Left ventricle myocardium inferior (tissue), 1 donor: ENCODE measurements at places on chromosomes 11 and 22.

DNA sequence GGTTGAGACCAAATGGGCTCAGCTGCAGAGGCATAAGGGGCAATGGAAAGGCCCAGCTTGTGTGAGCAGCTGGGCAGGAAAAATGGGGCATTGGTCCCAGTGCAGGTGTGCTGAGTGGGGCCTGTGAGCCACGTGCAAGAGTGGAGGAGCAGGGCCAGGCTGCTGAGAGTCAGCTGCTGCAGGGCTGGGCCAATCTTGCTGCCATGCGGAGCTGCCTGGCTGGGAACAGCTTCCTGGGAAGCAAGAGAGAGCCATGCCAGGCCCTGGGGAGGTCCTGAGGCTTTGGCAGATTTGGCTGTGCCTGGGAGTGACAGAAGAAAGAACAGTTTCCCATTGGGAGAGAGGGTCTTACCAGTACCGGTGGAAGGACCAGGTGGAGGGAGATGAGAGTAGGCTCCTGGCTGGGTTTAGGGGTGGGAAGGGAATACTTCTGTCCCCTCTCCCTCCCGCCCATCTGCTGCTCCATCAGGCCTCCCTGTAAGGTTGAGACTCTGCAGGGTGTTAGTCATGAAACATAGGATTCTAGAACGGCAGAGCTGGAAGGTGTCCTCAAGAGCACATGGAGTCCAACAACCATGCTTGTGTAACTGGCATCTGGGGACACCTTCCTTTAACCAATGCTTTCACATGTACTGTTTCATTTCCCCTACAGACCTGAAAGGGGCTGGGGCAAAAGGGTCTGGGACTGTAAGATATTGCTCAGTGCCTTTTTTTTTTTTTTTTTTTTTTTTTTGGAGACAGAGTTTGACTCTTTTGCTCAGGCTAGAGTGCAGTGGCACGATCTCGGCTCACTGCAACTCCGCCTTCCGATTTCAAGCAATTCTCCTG, 10.4 kb downstream of the SEPTIN3 start:
- no peak for DNase-seq
- H3K36me3 ChIP-seq: no peaks in the 10 kb centered on the region
- no peak overlapping the region for H3K27ac ChIP-seq
- no peak overlapping the region for H3K4me3 ChIP-seq

DNA sequence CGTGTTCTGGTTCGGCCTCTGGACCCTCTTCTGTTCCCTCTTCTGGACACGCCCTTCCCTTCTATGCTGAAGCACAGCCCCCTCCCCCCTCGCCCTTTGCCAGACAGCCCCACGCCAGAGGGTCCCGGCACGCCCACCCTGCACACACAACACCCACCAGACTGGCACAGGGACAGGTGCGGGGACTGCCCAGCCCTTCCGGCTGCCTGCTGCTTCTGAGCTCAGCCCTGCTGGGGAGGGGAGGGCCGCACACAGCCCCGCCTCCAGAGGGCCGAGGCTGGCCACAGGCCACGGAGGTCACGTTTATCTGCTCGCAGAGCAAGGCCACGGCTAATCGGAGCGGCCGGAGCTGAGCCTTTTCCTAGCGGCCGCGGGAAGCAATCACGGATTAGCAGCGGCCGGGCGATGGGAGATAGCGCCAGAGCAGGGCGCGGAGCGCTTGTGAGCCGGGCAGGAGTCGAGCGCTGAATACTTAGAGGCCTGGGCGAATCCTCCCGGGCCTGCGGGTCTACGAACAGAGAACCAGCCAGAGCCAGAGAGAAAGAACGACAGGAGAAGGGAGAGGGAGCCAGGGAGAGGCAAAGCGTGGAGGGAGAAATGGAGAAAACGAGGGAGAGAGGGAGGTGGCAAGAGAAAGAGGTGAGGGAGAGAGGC, 21.5 kb downstream of the OTUB1 start:
- H3K27ac ChIP-seq: peak overlapping the region; percentile 64
- H3K36me3 ChIP-seq: no peaks in the 10 kb centered on the region
- H3K4me1 ChIP-seq: peaks cover 27% of the 10 kb centered on the region
- peak overlapping the region; percentile 62 for H3K4me3 ChIP-seq

DNA sequence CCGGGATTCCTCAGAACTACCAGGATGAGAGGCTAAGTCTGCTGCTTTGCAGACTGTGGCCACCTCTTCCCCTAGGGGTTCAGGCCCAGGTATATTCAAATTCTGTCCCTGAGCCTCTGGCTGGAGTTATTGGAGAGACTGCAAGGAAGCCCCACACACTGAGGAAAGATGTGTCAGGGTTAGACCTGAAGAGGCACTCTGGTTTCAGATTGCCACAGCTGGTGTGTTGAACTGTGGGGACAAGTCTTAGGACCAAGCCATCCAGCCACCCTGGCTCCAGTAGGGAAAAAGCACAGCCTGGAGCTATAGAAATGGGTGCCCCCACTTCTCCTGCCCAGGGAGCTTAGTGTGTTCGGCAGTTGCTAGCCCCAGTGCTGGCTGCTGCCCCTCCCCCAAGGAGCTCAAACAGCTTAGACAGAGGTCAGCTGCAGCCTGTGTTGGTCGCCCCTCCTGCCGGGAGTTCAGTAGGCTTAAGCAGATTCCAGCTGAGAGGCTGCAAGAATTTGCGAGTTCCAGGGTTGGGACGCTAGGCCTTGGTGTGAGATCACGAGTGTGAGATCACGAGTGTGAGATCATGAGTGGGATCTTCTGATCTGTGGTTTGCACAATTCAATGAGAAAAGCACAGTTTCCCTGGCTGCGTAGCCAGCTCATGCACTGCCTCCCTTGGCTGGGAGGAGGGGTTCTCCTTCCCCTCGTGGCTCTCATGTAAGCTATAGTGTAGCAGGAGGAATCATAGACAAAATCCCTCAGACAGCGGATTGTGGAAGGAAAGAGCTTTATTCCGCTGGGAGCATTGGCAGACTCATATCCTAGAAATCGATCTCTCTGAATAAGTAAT, 552.1 kb upstream of the CHORDC1 start:
- no peaks in the 10 kb centered on the region for H3K4me1 ChIP-seq
- no peaks in the 10 kb centered on the region for H3K36me3 ChIP-seq
- H3K27me3 ChIP-seq: no peaks in the 10 kb centered on the region
- H3K4me3 ChIP-seq: no peak overlapping the region
- H3K27ac ChIP-seq: no peak overlapping the region

DNA sequence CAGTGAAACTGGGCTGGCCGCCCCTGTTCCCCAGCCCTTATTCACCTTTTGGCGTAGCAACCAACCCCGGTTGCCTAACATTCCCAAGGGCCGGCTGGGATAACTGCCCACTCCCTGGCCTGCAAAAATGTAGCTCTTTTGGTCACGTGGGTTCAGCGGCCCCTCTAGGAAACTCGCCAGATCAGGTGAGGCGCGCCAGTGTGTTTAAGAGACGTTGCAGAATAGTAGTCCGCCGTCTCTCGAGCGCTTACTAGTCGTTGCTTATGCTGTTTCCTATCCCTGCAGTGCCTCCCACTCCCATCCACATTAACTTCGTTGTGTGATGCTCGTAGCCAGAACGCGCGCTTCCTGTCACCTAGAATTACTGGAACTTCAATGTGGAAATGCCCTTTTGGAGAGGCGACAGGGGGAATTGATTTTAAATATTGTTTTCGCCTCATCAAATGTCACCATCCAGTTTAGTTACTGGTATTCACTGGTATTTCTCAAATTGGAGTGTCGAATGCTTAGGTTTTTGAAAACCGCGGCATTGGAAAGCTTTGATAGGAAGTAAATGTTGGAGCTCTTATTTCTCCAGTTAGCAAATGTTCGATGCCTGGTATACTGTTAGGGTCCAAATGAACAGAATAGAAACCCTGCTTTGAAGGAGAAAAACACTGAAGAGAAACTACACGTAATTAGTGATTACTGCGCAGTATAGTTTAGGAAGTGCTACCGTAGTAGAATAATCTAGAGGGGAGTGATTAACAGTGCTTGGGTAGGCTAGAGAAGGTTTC, 823 bp downstream of the CEP57 start:
- H3K36me3 ChIP-seq: peaks cover 16% of the 10 kb centered on the region
- peak; percentile 43 for DNase-seq
- peak overlapping the region; percentile 87 for H3K4me3 ChIP-seq
- peak overlapping the region; percentile 98 for H3K27ac ChIP-seq
- H3K4me1 ChIP-seq: peaks cover 50% of the 10 kb centered on the region

GRCh38 chr22:26431261-26431995, 2.4 kb downstream of the ASPHD2 start:
- peaks cover 12% of the 10 kb centered on the region for H3K4me1 ChIP-seq
- DNase-seq: no peak
- H3K36me3 ChIP-seq: no peaks in the 10 kb centered on the region

- no peak overlapping the region for H3K4me3 ChIP-seq
- peak overlapping the region; percentile 88 for H3K27ac ChIP-seq
- peaks cover 24% of the 10 kb centered on the region for H3K36me3 ChIP-seq
- peak; percentile 39 for DNase-seq
- H3K27me3 ChIP-seq: no peaks in the 10 kb centered on the region
These were observed 35.7 kb upstream of the LRRC10B start for GRCh38 chr11:61472868-61473267.

DNA sequence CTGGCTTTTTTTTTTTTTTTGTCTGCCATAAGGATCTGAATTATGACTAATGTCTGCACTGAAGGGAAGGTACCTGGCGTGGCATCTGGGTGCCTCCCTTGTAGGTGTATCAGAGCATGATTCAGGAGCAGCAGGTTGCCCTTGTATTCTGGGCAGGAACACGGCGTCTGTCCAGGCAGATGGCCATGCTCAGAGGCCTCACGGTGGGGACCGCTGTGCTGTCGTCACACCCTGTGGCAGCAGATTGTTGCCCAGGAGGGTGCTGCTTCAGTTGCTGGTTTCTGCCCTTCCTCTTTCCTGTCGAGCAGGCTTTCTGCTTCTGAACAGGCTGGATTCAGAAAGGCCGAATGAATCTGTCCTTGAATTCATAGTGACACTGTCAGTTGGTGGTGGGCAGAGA, 11.0 kb downstream of the ZNRF3 start:
- H3K27me3 ChIP-seq: no peaks in the 10 kb centered on the region
- no peaks in the 10 kb centered on the region for H3K36me3 ChIP-seq
- no peak overlapping the region for H3K4me3 ChIP-seq
- peaks cover 50% of the 10 kb centered on the region for H3K4me1 ChIP-seq

- peaks cover 70% of the 10 kb centered on the region for H3K27me3 ChIP-seq
- no peak overlapping the region for H3K4me3 ChIP-seq
- no peak for DNase-seq
- H3K36me3 ChIP-seq: no peaks in the 10 kb centered on the region
- no peak overlapping the region for H3K27ac ChIP-seq
These were observed 19.2 kb upstream of the TMPRSS6 start for GRCh38 chr22:37128555-37129281.

DNA sequence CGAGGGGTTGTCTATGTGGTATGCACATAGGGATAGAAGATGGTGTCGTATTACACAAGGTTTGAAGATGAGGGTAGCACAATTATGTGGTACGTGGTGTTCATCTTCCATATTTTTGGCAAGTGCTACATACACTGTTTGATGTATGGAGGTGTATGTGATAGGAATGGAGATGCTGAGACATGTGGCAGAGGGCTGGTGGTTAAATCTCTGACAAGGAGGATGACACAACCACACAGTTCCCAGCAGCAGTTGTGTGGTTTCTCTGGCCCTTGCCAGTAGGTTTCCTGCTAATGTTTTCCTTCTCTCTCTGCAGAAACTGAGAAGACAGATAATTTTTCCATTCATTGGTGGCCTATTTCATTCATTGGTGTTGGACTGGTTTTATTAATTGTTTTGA, 17.0 kb downstream of the NCR3LG1 start:
- no peak for DNase-seq
- H3K4me3 ChIP-seq: no peak overlapping the region
- no peaks in the 10 kb centered on the region for H3K27me3 ChIP-seq
- no peaks in the 10 kb centered on the region for H3K4me1 ChIP-seq
- H3K27ac ChIP-seq: no peak overlapping the region
- H3K36me3 ChIP-seq: peaks cover 63% of the 10 kb centered on the region

- H3K4me3 ChIP-seq: no peak overlapping the region
- H3K4me1 ChIP-seq: peaks cover 53% of the 10 kb centered on the region
- no peaks in the 10 kb centered on the region for H3K36me3 ChIP-seq
- peaks cover 100% of the 10 kb centered on the region for H3K27me3 ChIP-seq
- DNase-seq: no peak
These were observed 3.1 kb downstream of the ALX4 start for GRCh38 chr11:44306918-44307244.

DNA sequence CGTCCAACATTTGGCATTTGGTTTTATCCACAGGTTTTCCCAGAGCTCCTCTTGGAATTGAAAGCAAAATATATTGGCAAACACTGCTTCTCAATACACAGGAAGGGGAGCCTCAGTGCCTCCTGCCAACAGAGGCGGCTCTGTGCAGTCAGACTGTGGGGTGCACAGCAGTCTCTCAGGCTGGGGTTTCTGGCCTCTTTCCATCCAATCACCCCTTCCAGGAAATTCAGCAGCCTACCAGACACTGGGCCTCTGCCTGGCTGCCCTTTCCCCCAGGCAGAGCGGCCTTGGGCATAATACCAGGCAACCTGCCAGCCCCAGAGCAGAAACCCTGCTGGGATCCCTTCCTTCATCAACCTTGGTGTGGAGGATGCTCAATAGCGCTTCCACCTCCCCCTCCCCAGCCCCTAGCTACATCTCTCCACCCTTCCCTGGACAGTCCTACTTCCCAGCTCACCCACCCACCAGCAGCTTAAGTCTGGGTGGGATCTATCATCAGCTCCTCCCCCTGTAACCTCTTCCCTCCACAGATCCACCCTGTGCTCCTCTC, 17.8 kb upstream of the RAPSN start:
- peak overlapping the region; percentile 76 for H3K27ac ChIP-seq
- DNase-seq: peak; percentile 23
- peaks cover 53% of the 10 kb centered on the region for H3K4me1 ChIP-seq
- peak overlapping the region; percentile 37 for H3K4me3 ChIP-seq

DNA sequence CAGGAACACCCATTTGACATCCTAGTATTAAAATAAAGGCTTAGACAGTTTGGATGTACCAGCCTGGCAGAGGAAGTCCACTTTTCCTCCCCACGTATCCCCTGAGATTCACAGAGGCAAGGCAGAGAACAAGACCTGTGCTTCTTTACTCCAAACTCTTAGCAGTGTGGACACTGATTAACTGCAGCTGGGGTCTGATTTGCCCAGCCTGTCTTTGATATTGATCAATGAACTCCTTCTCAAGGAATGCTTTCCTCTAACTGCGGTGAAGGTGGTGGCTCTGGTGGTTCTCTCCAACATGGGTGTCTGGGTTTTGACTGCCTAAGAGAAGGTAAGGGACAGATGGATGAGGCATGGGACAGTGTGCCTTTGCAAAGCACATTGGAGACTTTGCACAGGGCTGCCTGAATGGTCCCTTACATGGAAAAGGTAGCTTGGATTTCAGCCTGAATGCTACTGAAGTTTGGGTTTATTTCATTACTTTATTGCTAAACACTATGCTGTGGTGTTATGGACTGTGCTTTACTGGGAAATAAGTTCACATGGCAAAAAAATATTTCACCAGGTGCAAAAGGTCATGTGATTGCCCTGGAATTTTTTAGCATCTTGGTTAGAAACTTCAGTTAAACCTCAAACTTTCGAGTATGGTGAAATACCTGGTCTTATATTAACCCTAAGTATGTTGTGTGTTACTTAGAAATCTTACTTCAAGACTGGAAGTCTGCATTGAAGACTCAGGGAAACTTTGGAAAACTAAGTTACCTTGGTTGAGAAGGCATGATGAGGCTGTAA, 1.8 kb downstream of the GAS2 start:
- H3K36me3 ChIP-seq: no peaks in the 10 kb centered on the region
- peaks cover 10% of the 10 kb centered on the region for H3K27me3 ChIP-seq
